ENCODE measurements at places on chromosomes 4 and X. TPM values are rescaled to one million over a fixed set of nuclear protein-coding genes. Genes with fewer than 3 reads are reported as not detected.

GRCh38 chrX:142296421-142296820 lies 91.3 kb upstream of the MAGEC2 start:
- no peak for DNase-seq

GRCh38 chr4:54423066-54423465 lies 194.0 kb downstream of the PDGFRA start:
- no peak for DNase-seq

GRCh38 chr4:175560604-175561003 lies 251.5 kb downstream of the GPM6A start:
- DNase-seq = peak; percentile 87

GRCh38 chr4:54645830-54646229 lies 11.9 kb upstream of the KIT start:
- DNase-seq = no peak

DNA sequence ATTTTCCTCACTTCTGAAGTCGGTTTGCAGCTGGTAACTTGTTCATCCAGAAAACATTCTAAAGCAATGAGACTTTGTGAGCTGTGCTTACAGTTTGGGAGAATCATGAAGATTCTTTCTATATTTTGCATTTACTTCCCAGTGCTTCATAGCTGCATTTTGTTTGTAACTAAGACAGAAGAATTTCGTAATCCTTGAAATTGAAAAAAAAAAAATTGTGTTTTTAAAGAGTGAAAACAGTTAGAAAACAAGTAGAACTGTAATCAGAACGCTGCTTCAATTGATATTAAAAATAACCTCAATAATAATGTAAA lies 392.4 kb downstream of the UNC5C start:
- no peak for DNase-seq

GRCh38 chrX:131595120-131595519 lies 51.2 kb downstream of the OR13H1 start:
- no peak for DNase-seq

UGT2B10 gene
- total RNA-seq = not detected

CPLX1 gene
- 0.48 TPM for total RNA-seq

BEX5 gene
- total RNA-seq = not detected

GRCh38 chr4:28317221-28317620 lies 1456.6 kb downstream of the STIM2 start:
- DNase-seq = no peak

DNA sequence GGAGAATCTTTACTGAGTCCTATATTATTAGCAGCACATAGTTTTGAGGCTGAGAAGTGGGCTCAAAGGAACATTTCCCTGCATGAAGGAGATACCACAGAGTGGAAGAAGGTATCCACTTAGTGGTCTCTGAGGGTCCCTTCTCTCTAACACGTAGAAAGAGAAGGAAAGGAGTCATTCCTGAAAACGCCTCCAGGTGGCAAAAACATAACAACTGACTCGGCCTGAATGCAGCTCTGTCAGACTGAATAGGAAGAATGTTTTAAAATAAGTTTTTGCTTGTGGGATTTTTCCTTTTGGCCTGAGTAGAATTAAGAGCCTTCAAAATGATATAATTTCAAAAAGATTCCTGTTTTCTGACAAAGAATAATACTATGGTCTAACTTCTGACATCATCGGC lies 23.3 kb downstream of the RPGR start:
- peak; percentile 48 for DNase-seq

IL9R gene
- not detected for total RNA-seq

DNA sequence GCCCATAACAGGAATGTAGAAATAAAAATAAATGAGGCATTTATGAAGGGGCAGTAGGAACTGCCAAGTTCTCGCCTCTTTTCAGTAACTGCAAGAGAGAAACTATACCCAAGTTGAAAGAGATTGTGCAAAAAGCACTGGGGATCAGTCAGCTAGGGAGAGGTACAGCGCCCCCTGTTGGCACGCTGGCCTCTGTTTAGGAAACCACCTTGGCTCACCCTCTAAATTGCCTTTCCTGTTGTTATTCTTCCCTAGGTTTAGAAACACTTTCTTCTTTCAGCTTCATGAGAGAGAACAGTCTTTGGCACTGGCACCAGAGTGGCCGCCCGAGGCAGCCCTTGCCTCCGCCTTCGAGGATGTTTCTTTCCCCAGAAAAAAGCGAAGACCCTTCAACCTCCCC lies 348.5 kb downstream of the MID1IP1 start:
- DNase-seq = peak; percentile 38

DMRTC1 gene
- total RNA-seq = not detected

- no peak for DNase-seq
These were observed 86.2 kb upstream of the KIT start for GRCh38 chr4:54571293-54572151.

DNA sequence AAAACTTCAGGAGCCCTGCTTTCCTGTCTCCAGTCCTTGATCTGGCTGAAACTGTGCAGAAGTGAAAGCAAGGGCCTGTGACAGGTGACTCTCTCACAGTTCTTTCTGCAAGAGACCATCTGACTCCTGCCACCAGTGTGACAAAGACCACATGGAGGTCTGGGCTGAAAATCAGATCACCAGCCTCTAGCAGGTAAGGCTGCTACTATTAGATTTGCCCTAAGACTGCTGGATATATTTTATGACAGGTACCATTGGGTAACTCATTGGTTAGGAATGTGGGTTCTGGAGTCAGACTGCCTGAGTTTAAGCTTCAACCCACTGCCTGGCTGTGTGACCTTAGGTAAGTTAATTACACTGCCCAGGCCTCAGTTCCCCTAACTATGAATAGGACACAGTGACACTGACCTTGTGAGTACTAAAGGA lies 163.3 kb upstream of the SLC7A11 start:
- no peak for DNase-seq

DNA sequence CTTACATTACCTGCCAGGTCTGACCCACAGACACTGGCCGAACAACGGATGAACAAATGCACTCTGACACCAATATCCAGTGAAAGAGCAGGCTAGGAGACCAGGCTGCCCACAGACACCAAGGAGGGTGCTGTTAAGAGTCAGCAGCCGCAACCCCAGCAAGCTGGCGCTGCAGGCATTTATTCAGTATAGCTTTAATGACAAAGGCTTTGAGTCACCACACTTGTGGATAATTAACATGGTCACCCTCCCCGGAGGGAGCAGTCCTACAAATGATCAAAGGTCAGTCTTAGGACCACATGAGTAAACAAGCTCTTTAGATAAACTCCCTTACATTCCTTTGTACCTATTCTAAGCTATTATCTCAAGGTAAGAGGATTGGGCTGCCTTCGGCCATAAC lies 368.5 kb upstream of the GRID2 start:
- no peak for DNase-seq

GRCh38 chr4:98260047-98260578 lies 1.1 kb upstream of the RAP1GDS1 start:
- peak; percentile 10 for DNase-seq

DNA sequence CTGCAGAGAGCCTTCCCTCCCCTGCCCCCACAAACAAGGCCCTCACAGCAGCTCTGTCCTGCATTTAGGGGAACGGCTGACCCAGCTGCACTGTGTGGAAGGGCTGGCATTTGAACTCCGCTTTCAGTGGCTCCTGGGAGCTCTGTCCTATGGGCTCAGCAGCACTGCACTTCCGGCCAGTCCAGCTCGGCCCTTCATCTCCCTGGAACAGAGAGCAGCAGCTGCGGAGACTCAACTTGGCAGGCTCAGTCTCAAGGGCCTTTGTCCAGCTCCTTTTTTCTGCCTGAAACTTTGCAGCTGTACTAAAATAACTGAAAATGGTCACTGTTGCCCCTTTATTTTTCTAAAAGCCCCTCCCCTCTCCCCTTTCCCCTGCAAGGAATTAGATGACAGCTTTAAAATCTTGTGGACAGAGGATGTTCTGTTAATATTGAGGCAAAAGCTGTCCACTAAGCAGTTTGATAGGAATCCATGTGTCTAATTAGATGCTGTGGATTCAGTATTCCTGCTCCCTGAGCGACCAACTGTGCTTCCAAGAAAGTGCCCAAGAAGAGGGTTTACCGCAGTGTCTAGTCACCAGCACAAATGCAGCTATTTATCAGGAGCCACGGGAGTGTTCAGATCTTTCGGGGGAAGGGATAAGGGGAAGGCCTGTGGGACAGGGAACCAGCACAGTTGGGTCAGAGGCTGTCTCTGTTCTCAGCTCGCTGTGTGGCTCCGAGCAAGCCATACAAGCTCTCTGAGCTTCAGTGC lies 133.1 kb downstream of the AFAP1 start:
- DNase-seq = no peak

UCP1 gene
- not detected for total RNA-seq

GRCh38 chr4:54050214-54050904 lies 14.0 kb downstream of the CHIC2 start:
- DNase-seq = no peak

GPR173 gene
- total RNA-seq = not detected

GRCh38 chr4:3657902-3658529 lies 108.2 kb upstream of the ADRA2C start:
- DNase-seq = no peak

MSX1 gene
- 4.5 TPM for total RNA-seq

- no peak for DNase-seq
These were observed 91.8 kb downstream of the PDE5A start for GRCh38 chr4:119536572-119537528.

- no peak for DNase-seq
These were observed 23.0 kb upstream of the OTUD4 start for GRCh38 chr4:145203410-145203809.

GBA3 gene
- total RNA-seq = 0.43 TPM

NSG1 gene
- 81.7 TPM for total RNA-seq

ZNF157 gene
- total RNA-seq = not detected

DNA sequence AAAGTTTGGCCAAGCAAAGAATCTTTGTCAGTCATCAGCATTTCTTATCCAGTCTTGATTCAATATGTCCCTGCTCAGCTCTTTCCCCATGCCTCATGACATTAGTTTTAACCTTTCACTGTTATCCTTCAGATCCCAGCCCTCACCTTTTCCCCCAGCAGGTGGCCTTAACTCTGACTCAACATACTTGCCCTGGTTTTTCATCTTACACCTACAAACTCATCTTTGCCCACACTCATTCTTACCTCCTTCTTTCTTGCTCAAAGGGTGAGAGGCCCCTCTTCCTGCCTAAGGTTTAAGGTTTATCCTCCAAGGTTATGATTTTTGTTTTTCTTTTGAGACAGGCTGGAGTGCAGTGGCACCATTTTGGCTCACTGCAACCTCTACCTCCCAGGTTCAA lies 10.6 kb upstream of the ANXA5 start:
- DNase-seq = no peak

Measured in SK-MEL-5 (cell line).